Activated CD4-positive, alpha-beta T cell treated with anti-CD3 and anti-CD28 coated beads, Interleukin-2, amount 10 ng/mL, durations not matched to agents 24 days and 14 days (primary cell): ENCODE measurements at places on chromosomes 16 and 17. TPM values are rescaled to one million over a fixed set of nuclear protein-coding genes. Genes with fewer than 3 reads are reported as not detected.

DNA sequence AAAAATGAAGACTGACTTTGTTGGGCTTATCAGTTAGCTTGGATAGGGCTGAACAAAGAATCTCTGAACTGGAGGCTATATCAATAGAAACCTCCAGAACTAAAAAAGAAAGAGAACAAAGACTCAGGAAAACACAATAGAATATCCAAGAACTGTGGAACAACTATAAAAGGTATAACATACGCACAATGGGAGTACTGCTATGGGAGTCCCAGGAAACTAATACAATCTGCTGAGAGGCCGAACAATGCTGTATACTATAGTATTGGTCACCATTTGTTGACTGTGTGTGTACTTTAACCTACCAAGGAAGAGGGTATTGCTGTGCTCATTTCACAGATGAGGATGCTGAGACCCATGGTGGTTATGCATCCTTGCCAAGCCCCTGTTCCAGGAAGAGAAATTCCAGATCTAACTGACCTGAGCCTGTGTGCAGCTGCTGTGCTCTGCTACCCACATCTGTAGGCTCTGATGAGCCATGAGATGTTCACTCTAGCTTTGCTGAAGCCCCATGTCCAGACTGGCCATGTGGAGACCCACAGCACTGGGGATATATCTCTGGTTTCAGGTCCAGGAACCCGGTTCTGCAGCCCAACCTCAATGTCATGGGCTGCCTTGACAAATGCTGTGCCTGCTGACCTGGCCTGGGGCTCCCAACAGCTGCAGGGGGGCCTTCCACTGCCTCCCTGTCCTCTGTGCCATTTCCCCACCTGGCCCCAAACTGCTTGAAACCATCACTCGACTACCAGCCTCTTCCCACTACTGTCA lies 254.3 kb upstream of the TNRC6C start:
- DNase-seq: no peak

DNA sequence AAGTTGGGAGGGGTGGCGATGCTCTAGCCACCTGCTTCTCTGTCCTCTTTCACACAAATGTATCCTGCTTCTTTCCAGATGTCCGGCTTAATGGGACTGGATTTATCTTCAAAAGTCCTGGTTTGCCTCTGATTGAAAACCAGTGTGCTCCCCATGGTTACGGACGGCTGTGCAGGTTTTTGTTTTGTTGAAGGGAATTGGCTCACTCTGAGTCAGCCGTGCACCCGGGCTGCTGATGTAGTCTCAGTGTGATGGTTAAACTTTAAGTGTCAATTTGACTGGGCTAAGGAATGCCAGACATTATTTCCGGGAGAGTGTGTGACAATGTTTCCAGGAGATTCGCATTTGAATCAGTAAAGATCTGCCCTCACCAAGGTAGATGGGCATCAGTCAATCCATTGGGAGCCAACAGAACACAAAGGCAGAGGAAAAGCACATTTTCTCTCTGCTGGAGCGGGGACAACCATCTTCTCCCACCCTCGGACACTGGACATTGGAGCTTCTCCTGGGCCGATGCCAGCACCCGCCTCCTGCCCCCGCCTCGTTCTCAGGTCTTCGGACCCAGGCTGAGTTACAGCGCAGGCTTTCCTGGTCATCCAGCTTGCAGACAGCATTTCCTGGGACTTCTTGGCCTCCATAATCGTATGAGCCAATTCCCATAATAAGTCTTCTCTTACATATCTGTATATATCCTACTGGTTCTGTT lies 126.9 kb upstream of the TNRC6C start:
- no peak for DNase-seq

DNA sequence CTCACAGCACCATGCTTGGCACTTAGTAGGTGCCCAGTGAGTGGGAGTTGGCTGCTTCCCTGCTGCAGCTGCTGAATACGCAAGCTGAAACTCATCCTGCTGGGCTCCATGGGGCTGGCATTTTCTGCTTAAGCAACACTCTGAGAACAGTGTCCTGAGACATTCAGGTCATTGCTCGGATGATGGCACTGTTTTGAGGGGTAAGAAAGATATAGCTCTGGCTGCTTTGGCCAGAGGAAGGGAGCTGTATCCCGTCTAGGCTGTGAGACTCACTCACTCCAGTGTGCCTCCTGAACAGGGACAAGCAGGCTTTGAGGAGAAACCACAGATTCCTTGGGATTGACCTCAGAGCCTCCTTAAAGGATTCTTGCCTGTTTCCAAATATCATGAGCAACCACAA lies 120.5 kb downstream of the CLEC16A start:
- no peak for DNase-seq

DNA sequence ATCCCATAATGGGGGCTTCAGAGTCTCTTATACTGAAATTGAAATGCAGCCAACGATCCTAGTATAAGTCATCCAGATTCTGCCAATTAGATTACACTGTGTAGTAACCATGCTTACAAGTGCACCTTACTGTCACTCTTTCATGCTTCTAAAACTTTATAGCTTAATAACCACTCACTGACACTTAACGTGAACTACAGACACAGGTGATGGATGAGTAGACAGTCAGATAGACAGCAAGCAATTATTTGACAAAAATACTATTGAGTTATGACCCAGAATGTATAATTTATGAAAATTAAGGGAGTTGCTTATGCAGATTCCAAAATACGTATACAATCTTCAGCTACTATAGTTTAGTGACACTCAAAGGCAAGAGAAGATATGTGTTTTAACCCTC lies 6.3 kb downstream of the CDH8 start:
- DNase-seq: no peak

DNA sequence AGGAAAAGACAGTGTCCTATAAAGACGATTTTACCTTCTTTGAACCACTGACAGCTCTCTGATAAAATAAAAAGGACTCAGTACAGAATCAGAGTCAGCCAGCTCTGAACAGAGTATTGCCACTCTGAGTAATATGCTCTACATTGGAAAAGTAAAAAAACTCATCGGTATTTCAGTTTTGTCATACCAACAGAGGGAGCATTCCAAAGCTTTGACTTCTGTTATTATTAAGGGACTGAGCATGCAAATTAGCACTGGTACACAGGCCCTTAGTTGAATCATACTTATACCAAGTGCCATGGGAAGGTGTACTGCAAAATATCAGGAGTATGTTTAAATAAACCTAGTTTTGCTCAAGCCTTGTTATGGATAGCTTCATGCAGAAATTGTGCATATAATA lies 509.0 kb upstream of the KIF2B start:
- no peak for DNase-seq

- no peak for DNase-seq
These were observed 13.2 kb upstream of the MRTFB start for GRCh38 chr16:14057878-14058382.

DNA sequence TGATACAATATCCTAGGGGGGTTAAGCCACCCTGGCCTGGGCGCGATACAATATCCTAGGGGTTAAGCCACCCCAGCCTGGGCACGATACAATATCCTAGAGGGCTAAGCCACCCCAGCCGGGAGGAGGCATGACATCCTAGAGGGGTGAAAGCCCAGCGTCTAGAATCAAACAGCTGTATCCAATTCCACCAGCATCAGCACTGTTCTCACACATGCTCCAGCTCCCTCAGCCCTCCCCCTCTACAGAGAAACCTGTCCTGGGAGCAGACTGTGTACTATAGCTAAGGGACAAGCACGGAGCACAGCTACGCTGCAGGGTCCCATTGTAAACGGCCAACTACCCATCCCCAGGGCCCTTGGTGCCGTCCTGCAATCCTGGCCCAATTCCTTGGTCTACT lies 6.2 kb downstream of the GINS2 start:
- DNase-seq: no peak

- no peak for DNase-seq
These were observed 1.1 kb upstream of the AXIN1 start for GRCh38 chr16:353404-354290.

Gene ZG16B
- total RNA-seq: 9.3 and 11.0 TPM in 2 replicates

Gene NPIPB6
- total RNA-seq: 3.0 and 3.2 TPM in 2 replicates

Gene SHBG
- total RNA-seq: not detected in 2 replicates
